ENCODE measurements at places on chromosomes 6 and 20.

GRCh38 chr6:159151266-159151855 is 17.8 kb upstream of the FNDC1 start:
- no peak for DNase-seq

DNA sequence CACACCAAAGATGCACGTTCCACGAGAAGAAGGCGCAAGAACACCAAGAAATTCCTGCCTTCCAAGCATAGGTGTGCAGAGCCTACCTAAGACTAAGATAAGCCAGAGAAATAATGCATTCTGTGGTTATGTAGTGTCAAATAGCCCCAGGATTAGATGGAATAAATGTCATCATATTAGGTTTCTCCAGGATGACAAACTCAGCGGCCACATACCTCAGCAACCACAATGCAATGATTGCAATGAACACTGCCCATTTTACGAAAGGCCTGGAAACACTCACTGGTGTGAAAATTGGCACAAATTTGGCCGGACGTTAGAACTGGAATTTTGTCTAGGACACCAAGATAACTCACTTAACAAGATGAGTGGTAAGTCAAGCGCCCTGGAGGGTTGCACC is 129.7 kb downstream of the SLC22A3 start:
- no peak for DNase-seq

- DNase-seq: no peak
These were observed 36.8 kb downstream of the STK35 start for GRCh38 chr20:2138396-2138795.

GRCh38 chr6:104796031-104796785 is 63.5 kb downstream of the HACE1 start:
- no peak for DNase-seq

DNA sequence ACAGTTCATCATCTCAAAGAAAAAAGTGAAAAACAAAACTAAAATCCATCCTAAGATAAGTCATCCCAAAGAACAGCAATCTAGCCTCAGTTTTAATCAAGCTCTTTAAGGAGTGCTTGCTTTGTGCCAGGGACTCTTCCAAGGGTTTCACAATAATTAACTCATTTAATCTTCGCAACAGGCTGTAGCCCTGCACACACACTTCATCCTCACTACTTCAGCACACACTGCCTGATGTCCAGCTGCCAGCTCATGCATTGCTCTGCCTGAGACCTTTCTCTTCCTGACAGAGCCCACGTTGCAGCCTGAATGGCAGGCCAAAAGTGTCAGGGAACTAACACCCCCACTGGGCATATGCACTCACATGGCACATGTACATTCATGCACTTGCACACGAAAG is 21.2 kb upstream of the PTPRT start:
- DNase-seq: no peak

DNA sequence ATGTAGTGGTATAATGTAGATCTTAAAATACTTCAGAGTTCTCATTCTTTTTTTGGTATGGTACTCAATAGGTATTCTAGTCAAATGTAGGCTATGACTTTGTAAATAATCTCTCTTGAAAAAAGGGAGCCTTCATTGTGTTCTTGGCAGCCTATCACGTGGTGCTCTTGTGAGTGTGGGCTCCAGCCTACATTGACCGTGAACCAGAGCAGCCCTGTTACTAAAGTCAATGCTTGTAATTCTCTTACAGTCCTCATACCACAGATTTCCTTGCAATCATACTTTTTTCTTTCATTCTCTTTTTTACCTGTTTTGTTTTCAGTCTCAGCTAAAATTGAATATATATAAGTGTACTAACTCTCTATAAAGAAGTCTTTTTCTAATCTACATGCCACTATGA is 31.1 kb downstream of the ARID1B start:
- no peak for DNase-seq

DNA sequence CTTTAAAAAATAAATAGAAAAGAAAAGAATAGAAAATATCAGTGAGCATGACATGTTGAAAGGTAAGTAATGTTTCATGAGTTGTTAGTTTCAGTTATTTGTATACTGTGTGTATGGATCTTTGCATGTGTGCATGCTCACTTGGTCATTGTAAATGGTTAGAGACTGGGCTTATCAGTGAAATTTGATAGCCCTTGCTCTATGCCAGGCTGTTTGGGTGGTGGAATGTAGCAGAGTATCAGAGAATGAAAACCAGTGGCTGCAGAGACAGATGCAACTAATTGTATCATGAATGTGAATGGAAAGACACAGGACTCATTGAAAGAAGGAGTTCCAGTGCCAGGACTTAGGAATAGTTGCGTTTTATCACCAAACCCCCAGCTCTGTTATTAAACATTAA is 4.2 kb downstream of the GSTA2 start:
- DNase-seq: no peak
